ENCODE measurements at places on chromosomes 4 and X.

- H3K36me3 ChIP-seq: no peaks in the 10 kb centered on the region
- H3K27ac ChIP-seq: no peak overlapping the region
- no peak for DNase-seq
- H3K4me1 ChIP-seq: no peaks in the 10 kb centered on the region
These were observed 54.9 kb downstream of the COL4A5 start for GRCh38 chrX:108494406-108495090.

- no peaks in the 10 kb centered on the region for H3K36me3 ChIP-seq
- no peaks in the 10 kb centered on the region for H3K4me1 ChIP-seq
- peak overlapping the region; percentile 52 for H3K4me3 ChIP-seq
- no peak overlapping the region for H3K27ac ChIP-seq
These were observed 772 bp upstream of the WNK3 start for GRCh38 chrX:54358424-54359211.

DNA sequence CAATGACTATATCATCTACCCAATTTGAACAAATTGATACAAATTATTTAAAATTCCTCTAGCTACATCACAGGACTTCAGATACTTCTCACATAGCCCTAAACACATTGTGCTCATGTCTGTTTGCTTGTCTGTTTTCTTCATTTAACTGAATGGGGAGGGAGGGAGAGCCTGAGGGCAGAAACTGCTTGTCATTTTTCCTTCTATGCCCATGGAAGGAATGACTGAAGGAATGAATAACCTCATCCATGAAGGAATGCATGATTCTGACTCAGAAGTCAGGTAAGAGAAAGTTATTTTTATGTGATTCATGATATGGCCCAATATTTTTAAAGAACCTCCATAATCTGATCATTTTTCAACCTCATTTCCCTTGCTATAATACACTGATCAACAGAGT lies 418.0 kb upstream of the PITX2 start:
- DNase-seq: no peak
- H3K4me1 ChIP-seq: no peaks in the 10 kb centered on the region
- no peak overlapping the region for H3K4me3 ChIP-seq
- no peaks in the 10 kb centered on the region for H3K27me3 ChIP-seq

DNA sequence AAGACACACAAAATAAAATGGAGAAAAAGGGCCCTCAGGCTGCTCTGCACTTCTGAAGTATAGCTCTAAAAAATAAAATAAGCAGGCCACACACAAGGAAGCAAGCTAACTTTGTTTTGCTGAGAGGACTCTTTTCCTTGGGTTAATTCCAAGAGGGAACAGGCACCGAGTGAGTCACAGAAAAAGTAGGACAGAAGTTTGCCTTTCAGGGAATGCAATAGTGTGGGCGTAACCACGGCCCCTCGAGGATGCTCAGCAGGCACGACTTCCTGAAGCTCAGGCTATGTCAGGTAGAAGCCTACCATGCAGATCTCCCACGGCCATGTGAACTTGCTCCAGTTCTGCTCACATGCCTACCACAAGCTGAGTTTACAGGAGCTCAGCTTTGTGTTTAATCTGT lies 22.1 kb downstream of the PPP1R2C start:
- H3K27ac ChIP-seq: no peak overlapping the region
- DNase-seq: no peak
- H3K4me1 ChIP-seq: no peaks in the 10 kb centered on the region
- H3K27me3 ChIP-seq: no peaks in the 10 kb centered on the region
- H3K4me3 ChIP-seq: no peak overlapping the region

Data from naive thymus-derived CD4-positive, alpha-beta T cell (primary cell).